ENCODE measurements at places on chromosomes 12 and 14. TPM values are rescaled to one million over a fixed set of nuclear protein-coding genes. Genes with fewer than 3 reads are reported as not detected.

DNA sequence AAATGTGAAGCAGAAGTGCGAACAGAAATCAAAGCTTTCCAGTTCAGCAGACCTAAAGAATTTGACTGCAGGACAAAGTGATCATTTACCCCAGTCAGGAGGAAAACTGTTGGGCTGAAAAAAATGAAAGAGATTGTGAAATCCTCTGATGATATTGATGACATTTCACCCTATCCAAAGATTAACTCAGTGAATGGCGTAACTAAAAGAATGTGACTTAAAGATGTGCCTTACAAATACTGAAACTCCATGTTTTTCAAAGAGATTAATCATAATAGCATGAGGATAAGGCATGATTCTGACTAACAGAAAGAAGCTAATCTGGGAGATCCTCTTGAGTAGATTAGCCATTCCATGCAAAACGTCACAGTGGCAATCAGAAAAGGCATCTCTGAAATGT lies 225.6 kb downstream of the DUSP6 start:
- no peak for DNase-seq
- H3K4me3 ChIP-seq, result no peak overlapping the region
- H3K27ac ChIP-seq, result no peak overlapping the region
- H3K36me3 ChIP-seq, result no peaks in the 10 kb centered on the region

- H3K4me3 ChIP-seq, result no peak overlapping the region
- no peaks in the 10 kb centered on the region for H3K36me3 ChIP-seq
- no peaks in the 10 kb centered on the region for H3K4me1 ChIP-seq
These were observed 207.1 kb upstream of the SLC16A7 start for GRCh38 chr12:59388694-59389093.

- DNase-seq, result no peak
- H3K36me3 ChIP-seq, result no peaks in the 10 kb centered on the region
- no peak overlapping the region for H3K4me3 ChIP-seq
- H3K4me1 ChIP-seq, result peaks cover 10% of the 10 kb centered on the region
These were observed 71.9 kb downstream of the RASSF8 start for GRCh38 chr12:26030371-26030770.

DNA sequence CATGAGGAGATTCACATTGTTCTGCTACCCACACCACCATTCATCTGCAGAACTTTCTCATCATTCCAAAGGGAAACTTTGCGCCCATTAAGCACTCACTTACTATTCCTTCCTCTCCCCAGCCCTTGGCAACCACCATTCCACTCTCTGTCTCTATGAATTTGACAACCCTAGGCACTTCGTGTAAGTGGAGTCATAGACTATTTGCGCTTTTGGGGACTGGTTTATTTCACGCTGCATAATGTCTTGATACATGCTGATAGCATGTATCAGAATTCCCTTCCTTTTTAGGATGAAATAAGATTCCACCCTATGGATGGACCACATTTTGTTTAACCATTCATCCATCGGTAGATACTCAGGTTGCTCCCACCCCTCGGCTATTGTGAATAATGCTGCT lies 4.5 kb upstream of the EML1 start:
- no peak for DNase-seq
- no peak overlapping the region for H3K4me3 ChIP-seq
- no peak overlapping the region for H3K27ac ChIP-seq
- no peaks in the 10 kb centered on the region for H3K36me3 ChIP-seq
- H3K27me3 ChIP-seq, result no peaks in the 10 kb centered on the region
- peaks cover 20% of the 10 kb centered on the region for H3K4me1 ChIP-seq

- no peaks in the 10 kb centered on the region for H3K4me1 ChIP-seq
- H3K27ac ChIP-seq, result no peak overlapping the region
- no peak overlapping the region for H3K4me3 ChIP-seq
These were observed 4.7 kb upstream of the EPYC start for GRCh38 chr12:91009319-91009950.

DNA sequence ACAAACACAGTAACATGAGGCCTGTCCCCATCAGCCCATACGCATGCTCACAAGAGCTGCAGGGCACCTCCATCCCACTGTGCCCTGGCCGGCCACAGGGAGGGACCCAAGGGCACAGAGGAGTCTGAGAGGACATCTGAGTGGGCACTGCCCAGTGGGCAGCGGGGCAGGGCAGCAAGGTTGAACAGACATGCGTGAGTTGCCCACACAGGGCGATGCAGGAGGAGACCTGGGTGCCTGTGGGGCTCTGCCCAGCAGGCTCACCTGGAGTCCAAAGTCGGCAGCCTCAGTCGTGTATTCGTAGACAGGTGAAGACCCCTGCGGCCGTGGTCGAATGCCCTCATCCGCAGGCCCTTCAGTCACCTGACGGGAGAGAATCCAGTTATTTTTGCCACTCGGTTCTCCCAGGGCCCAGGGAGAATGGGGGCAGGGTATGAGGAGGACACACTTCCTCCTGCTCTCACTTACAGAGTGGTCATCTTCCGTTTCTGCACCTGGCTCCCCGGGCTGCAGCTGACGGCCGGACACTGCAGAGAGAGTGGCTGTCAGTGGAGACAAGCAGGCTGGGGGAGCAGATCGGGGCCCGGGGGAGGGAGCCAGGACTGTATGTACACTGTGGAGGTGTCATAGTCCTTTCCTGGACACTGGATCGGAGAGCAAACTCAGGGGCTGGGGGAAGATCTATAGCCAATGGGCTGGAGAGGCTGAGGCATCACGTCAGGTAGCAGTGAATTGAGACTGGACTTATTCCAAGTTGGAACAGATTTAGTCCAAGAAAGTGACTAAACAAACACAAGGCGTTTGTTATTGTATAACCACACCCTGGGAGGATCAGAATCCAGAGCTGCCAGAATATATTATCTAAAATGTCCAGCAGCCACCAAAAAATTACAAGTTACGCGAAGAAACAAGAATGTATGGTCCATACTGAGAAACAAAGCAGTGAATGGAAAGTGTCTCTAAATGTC lies 20.7 kb downstream of the AHNAK2 start:
- no peak overlapping the region for H3K4me3 ChIP-seq
- DNase-seq, result peak; percentile 52
- no peaks in the 10 kb centered on the region for H3K4me1 ChIP-seq
- no peaks in the 10 kb centered on the region for H3K27me3 ChIP-seq
- no peaks in the 10 kb centered on the region for H3K36me3 ChIP-seq
- H3K27ac ChIP-seq, result no peak overlapping the region

DNA sequence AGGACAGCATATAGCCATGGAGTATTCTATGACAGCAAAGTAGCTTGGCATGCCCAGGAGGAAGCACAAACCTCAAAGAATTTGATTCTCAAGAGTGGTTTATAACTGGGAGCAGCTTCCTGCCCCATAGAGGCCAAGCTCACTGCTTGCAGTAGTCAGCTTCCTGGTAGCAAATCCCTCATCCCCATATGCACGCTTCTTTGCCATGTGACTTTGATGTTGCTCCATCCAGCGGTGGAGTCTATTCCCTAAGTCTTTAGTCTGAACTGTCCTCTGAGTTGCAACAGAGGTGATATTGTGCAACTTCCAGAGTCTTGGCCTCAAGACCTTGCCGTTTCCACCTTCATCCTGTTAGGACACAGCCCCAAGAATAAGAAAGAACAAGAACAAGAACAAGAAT lies 996.8 kb upstream of the TMEM132C start:
- no peaks in the 10 kb centered on the region for H3K27me3 ChIP-seq
- peak; percentile 51 for DNase-seq
- H3K4me3 ChIP-seq, result no peak overlapping the region
- no peaks in the 10 kb centered on the region for H3K4me1 ChIP-seq
- no peak overlapping the region for H3K27ac ChIP-seq

DNA sequence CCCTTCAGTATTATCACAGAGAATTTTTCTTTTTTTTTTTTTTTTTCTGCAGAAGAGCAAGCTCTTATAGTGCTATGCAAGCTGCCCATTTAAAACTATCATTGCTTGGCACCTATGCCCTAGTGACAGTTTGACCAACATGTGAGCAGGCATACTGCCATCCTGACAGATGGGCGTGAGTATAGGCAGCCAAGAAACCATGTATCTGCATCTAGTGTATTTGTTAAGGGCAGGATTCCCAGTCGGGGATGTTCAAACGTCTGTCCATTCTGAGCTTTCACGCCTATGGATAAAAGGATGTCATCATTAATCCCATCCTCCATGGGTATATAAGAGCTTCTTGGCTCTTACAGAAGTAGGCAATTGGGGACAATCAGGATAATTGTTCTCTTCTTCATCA lies 8.8 kb downstream of the VRK1 start:
- no peaks in the 10 kb centered on the region for H3K36me3 ChIP-seq
- no peak overlapping the region for H3K27ac ChIP-seq
- no peaks in the 10 kb centered on the region for H3K27me3 ChIP-seq

DNA sequence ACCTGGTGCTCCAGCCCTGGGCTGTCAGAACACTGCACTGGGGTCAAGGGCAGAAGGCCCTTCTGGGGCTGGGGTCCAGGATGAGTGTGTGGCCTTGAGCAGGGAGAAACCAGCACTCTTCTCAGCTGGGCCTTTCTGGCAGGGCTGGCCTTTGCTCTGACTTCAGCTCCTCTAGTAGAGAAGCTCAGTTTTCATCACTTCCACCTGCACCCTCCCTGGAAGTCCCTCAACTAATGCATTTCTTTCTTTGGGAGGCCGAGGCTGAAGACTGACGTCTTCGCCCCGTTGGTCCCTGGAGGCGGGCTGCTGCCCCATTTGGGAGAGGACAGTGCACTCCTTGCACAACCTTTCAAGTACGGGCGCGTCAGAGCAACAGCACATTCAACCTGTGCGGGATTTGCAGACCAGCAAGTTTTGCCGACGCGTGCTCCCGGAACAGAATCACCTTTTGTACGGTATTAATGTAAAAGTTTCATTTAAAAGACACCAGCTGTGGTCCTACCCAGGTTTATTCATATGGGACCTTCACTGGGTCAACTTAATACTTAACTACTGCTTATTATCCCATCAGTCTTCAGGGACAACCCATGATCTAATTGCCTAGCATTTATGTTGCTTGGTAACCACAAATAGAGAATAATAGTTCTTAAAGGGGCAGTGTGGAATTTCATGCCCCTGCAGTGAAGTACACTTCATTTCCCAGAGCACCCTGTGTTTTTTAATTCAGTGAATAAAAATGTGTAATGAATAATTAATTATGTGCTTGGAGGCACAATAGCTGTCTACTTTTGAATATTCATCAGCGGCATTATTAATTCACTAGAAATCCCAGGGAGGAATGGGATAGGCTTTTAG lies 134.8 kb upstream of the VRK1 start:
- no peak overlapping the region for H3K4me3 ChIP-seq
- H3K27me3 ChIP-seq, result no peaks in the 10 kb centered on the region
- DNase-seq, result peak; percentile 40
- H3K27ac ChIP-seq, result no peak overlapping the region

DNA sequence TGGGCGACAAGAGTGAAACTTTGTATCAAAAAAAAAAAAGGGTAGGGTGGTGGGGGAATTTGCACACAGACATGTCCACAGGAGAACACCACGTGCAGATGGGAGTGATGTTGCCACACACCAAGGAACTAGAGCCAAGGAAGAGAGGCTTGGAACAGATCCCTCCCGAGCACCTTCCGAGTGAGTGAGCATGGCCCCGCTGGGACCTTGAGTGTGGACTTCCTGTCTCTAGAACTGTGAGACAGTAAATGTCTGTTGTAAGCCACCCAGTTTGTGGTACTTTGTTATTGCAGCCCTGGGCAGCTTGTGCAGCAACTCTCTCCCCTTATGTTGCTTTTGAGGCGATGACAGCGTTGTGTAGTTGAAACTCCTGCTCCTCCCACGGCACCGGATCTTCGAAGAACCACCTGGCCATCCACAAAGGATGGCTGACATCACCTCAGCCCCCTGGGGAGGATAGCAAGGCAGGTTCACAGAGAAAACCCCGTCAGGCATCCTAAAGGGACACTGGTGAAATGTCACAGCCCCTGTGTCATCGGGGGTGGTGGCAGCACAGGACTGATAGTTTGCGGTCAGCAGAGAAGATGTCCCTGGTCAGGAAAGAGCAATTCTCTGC lies 54.7 kb upstream of the PLEKHG3 start:
- H3K4me1 ChIP-seq, result peaks cover 5% of the 10 kb centered on the region
- peak; percentile 28 for DNase-seq
- no peaks in the 10 kb centered on the region for H3K27me3 ChIP-seq
- H3K27ac ChIP-seq, result no peak overlapping the region
- H3K4me3 ChIP-seq, result no peak overlapping the region

DNA sequence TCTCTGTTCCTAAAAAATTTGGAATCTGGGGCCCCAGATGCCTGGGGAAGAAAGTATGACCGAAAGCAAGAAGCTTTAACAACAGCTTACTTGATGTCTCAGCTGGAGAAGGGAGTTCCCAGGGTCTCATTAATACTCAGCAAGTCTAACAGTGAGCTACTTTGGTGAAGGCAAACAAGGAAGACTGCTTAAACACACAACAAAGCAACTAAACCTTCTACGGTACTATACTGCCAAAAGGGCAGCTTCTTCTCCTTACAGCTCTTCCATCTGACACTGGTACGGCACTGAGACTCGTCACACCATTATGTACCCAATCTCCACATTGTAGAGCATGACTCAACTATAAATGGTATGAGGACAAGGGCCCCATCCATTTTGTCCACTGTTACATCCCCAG lies 213.0 kb downstream of the MED13L start:
- no peak for DNase-seq
- H3K27me3 ChIP-seq, result no peaks in the 10 kb centered on the region
- H3K4me3 ChIP-seq, result no peak overlapping the region
- H3K4me1 ChIP-seq, result peaks cover 17% of the 10 kb centered on the region
- H3K27ac ChIP-seq, result no peak overlapping the region

DNA sequence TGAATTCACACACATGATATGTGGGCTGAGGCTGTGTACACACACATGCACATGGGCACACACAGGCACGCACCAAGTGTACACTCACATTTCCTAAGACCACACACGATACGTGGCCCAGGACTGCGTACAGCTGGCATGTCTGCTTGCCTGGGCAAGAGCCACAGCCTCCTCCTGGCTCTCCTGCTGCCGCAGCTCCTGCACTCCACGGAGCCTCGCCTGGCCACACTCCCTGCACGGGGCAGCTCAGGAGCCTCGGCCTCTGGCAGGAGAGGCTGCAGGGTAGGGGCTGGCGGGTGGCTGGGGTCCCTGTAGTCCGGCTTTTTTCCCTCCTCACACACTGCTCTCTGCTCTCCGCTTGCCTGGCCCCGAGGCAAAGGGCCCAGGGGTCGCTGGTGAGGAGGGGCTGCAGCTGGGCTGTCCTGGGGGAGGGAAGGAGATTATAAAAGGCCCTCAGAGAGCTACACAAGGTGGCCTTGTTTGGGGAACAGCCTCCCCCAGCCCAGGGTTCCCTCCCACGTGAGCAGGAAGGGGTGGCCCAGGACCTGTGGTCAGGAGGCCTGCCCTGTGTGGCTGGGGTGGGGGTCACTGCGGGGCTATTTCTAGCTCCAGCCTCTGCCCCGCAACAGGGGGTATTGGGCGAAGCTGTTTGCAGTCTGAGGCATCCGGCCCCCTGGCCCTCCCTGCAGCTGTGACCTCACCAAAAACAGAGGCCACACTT lies 89.0 kb upstream of the SFSWAP start:
- H3K27ac ChIP-seq, result no peak overlapping the region
- no peaks in the 10 kb centered on the region for H3K27me3 ChIP-seq
- no peaks in the 10 kb centered on the region for H3K36me3 ChIP-seq
- no peaks in the 10 kb centered on the region for H3K4me1 ChIP-seq
- no peak for DNase-seq

MGP gene
- 660 TPM for total RNA-seq

ZFHX2 gene
- 2.2 TPM for total RNA-seq

PPP1R1A gene
- not detected for total RNA-seq

NYNRIN gene
- 10.6 TPM for total RNA-seq

ABHD12B gene
- total RNA-seq, result 0.44 TPM

SDS gene
- 2.7 TPM for total RNA-seq

DCP1B gene
- 30.4 TPM for total RNA-seq

BORCS5 gene
- 12.0 TPM for total RNA-seq

Measured in upper lobe of left lung (tissue), 6 donors.